ENCODE measurements at places on chromosomes 16 and 17.

DNA sequence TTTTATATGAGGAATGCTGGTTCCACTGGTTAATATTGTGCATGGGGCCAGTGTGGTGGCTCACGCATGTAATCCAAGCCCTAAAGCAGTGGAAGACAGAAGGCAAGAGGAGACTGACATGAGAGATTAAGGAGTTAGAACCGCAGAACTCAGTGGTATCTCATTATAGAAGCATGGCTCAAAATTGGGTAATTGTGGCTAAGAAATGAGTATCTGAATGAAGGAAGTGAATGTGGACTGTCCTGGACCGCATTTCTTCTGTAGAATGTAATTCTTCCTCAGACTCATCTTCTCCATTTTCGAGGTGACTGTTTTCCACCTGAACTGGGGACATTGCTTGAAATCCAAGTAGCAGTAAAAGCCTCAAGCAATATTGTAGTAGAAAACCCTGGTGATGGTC lies 42.6 kb upstream of the CDR2 start:
- DNase-seq, result no peak

- no peak for DNase-seq
These were observed 47.8 kb downstream of the NFAT5 start for GRCh38 chr16:69613378-69614154.

GRCh38 chr16:4064950-4065352 lies 51.3 kb downstream of the ADCY9 start:
- no peak for DNase-seq

GRCh38 chr16:3070608-3071111 lies 5.2 kb downstream of the IL32 start:
- DNase-seq, result no peak

- no peak for DNase-seq
These were observed 49.4 kb downstream of the COG7 start for GRCh38 chr16:23403547-23403946.

DNA sequence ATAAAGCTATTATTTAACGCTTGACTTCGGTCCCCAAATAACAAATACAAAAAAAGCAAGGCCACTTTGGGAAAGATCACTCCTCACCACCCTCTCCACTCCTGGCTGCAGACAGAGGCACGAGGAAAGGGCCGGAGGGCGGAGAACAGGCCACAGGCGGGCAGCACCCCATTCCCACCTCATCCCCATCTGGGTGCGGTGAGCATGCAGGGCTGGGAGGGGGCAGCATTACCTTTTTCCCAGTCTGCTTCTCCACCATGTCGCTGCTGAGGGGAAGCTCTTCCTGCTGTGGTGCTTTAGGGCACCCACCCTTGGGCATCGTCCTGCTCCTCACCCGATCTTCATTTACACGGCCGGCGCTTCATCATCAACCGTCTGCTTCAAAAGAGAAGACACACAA lies 99.2 kb downstream of the ZNF778 start:
- DNase-seq, result no peak

- DNase-seq, result no peak
These were observed 174.2 kb downstream of the TANC2 start for GRCh38 chr17:63140255-63140654.

DNA sequence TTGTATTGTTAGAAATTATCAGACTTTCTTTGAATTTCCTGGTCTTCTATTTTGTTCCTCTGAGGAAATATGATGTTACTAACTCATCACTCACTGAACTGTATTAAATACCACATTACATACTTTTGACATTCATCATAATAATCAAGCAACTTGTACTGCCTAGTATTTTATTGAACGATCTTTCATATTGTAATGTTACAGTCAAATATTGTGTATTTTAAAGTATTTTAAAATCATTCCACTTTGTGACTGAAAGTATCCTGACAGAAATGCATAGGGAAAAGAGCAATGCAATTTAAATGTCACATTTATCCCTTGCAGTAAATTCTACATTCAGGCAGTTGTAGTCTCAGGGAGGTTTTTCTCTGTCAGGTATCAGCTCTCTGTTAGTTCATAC lies 1557.4 kb downstream of the CDH8 start:
- no peak for DNase-seq

DNA sequence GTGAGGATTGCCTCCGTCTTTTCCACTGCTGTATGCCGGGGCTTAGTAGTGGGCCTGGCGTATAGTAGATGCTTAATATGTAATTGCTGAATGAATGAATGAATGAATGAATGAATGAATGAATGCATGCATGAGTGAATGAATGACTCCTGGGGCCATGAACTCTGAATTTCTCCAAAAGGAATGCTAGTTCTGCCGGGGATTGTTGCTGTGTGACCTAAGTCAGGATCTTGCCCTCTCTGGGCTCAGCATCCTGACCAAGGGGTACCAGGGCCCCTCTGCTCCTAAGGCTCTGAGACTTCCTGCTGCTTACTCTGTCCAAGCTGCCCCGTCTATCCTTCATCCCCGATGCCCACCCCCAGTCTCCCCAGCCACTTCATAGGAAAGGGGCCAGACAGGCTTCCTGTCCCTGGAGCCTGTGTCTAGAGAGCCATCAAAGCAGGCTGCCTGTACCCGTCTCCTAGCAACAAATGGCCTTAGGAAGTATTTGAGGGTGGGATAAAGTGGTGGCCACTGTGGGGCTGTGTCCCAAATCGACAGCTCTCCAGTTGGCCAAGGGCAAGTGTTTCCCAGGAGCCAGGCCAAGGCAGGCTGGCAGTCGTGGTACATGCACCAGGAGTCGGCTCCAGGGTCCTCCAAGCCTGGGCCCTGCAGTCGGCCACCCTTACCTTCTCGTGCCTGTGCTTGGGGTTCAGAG lies 11.6 kb upstream of the MPRIP start:
- no peak for DNase-seq

- DNase-seq, result no peak
These were observed 17.9 kb downstream of the SEC14L5 start for GRCh38 chr16:4976079-4976478.

DNA sequence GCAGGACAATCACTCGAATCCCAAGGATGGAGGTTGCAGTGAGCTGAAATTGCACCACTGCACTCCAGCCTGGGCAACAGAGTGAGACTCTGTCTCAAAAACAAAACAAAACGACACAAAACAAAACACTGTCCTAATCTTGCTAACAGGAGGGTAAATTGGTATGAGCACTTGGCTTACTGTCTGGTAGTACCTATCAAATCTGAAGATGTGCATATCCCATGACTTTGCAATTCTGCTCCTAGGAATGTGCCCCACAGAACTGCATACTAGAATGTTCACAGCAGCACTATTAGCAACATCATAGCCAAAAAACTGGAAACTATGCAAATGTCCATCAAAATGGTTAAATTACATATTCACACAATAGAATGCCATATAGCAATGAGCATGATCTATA lies 15.7 kb downstream of the MTSS2 start:
- no peak for DNase-seq

- DNase-seq, result no peak
These were observed 10.2 kb downstream of the MYO19 start for GRCh38 chr17:36524428-36524876.

GRCh38 chr17:79836972-79837887 lies 2.0 kb downstream of the CBX4 start:
- DNase-seq, result no peak

- peak; percentile 81 for DNase-seq
These were observed 5.0 kb upstream of the CCL8 start for GRCh38 chr17:34314279-34314678.

DNA sequence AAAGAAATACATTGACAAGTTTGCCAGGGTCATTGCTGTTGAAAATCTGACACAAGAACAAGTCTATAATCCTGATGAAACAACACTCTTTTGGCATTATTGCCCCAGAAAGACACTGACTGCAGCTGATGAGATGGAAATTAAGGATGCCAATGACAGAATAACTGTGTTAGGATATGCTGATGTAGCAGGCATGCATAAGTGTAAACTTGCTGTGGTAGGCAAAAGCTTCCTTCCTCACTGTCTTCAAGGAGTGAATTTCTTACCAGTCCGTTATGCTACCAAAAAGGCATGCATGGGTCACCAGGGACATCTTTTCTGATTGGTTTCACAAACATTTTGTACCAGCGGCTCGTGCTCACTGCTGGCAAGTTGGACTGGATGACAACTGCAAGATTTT lies 10.5 kb downstream of the GDPD1 start:
- no peak for DNase-seq

- DNase-seq, result no peak
These were observed 528 bp downstream of the HAGHL start for GRCh38 chr16:727291-727977.

DNA sequence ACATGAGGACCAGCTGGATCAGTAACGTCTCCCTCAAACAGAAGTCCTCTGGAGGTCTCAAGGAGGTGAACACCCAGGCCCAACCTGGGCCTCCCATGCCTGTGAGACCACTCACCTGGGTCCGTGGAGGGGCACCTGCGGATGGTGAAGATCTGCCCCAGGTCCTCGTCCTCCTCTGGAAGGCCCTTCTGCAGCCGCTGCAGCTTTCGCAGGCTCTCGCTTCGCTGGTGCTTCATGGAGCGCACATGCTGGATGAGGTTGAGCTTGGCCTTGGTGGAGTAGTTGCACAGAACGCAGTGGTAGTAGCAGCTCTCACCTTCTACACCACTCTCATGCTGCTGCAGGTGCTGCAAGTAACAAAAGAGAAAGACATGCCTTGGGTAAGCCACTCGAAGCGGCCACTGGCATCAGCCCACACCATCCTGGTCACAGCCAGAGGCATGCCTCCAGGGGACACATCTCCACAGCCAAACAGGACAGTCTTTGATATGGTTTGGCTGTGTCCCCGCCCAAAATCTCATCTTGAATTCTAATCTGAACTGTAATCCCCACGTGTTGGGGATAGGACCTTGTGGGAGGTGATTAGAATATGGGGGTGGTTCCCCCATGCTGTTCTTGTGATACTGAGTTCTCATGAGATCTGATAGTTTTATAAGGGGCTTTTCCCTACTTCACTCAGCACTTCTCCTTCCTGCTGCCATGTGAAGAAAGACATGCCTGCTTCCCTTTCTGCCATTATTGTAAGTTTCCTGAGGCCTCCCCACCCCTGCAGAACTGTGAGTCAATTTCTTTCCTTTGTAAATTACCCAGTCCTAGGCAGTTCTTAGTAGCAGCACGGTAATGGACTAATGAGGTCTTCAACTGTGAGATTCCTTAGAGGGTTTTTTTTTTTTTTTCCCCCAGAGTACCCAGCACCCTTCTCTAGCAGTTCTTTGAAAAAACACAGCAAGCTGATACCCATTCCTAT lies 158.0 kb downstream of the ZFHX3 start:
- DNase-seq, result no peak

GRCh38 chr16:79282806-79283205 lies 317.7 kb downstream of the MAF start:
- DNase-seq, result no peak

DNA sequence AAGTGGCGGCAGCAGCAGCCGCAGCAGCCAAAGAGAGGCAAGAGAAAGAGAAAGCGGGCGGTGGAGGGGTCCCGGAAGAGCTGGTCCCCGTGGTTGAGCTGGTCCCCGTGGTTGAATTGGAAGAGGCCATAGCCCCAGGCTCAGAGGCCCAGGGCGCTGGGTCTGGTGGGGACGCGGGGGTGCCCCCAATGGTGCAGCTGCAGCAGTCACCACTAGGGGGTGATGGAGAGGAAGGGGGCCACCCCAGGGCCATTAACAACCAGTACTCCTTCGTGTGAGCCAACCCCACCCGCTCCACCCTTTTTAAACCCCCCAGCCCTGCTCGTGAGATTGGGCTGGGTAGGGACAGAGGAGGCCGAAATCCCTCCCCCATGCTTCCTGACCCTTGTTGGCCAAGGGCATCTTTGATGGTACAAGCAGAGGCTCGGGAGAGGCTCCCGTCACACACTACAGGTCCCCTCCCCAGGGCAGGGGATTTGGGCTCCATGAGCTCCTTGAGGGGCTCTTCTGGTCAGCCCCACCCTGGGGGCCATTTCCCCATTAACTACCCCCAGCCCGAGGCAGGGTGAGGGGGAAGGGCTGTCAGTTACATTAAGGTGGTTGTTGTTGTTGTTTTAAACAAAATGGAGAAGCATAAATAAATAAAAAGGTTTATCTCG lies 4.6 kb upstream of the ATP2A1 start:
- no peak for DNase-seq

DNA sequence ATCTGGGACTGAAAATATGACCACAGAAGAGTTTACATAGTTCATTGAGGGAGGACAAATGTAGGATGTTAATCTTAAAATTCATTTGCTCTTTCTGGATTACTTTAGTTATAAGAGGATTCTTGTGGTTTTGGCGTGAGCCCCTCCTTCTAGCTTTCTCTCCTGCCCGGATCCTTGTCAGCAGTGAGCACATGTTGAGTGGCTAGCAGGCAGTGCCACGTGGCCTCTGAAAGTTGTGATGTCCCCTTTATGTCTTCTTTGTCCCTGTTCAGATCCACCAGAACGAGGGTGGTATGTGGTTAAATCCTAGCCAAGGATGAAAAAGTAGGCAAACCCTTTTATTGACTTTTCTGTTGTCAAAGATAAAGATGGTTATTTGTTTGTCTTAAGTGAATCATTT lies 83.8 kb downstream of the GNAO1 start:
- no peak for DNase-seq

DNA sequence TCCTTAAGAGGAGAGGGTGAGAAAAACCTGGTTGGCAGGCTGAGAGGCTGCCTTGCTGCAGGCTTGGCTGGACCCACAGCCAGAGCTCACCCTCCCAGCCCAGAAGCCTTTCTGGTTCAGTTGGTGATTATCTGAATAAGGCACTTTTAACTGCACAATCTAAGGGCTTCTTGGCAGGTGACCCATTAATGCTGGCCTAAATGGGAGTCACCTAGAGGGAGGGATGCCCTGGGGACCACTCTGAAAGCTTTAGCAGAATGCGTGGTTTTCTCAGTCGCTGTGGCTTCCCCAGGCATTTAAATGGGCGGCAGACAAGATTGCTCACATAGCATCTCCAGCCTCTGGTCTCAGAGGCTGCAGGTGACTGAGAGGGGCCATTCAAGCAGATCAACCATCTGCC lies 33.2 kb upstream of the SHISA9 start:
- no peak for DNase-seq

GRCh38 chr16:27225536-27226360 lies 22.4 kb downstream of the KDM8 start:
- no peak for DNase-seq

- no peak for DNase-seq
These were observed 209.1 kb downstream of the SPECC1 start for GRCh38 chr17:20218272-20218671.

- DNase-seq, result no peak
These were observed 32.8 kb upstream of the ABCC12 start for GRCh38 chr16:48188449-48189102.
